Activated CD4-positive, alpha-beta memory T cell treated with anti-CD3 and anti-CD28 coated beads for 36 hours (primary cell): ENCODE measurements at places on chromosomes 5 and 9. TPM values are rescaled to one million over a fixed set of nuclear protein-coding genes. Genes with fewer than 3 reads are reported as not detected.

DNA sequence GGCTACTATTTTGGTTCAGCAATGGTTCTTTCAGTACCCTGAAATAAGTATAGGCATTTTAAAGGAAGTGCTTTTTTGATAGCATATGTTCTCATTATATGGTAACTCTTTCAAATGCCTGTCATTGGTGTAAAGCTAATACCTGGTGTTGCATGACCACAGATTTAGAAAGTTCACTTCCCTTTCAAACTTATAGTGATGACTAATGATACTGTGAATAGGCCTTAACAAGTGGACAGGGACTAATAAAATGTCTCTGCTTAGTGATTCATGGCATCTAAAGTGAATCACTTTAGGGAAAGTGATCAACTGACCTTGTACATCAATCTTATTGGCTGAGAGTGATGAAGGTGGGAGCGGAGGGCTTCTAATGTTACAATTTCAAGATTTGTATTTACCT, 21.6 kb downstream of the MRPL22 start:
- no peak for DNase-seq

The PCDHGB2 gene
- 0.19 TPM for total RNA-seq

The ZFP2 gene
- 0.40 TPM for total RNA-seq

The MRRF gene
- total RNA-seq: 47.2 TPM

The BHMT2 gene
- not detected for total RNA-seq
